ENCODE measurements at places on chromosomes 4 and X.

- DNase-seq, result no peak
These were observed 10.1 kb upstream of the ERAS start for GRCh38 chrX:48816014-48816810.

GRCh38 chr4:132504438-132504837 is 644.7 kb upstream of the PCDH10 start:
- DNase-seq, result no peak

DNA sequence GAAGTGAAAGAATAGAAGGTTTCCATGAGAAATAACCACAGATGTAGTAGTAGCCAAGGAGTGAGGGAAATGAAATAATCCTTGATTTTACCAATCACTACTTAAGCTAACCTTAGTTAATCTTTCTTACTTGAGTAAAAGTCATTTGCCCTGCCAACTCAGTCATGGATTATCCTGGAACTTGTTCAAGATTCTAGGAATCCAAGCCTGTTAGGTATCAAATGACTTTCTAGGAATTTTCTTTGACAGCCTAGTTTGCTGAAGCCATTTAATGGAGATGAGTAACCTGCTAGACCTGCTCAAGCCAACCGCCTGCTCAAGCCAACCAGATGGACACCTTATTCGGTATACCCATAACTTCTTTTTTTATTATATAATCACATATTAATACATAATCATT is 180.5 kb downstream of the KLHL13 start:
- DNase-seq, result no peak

DNA sequence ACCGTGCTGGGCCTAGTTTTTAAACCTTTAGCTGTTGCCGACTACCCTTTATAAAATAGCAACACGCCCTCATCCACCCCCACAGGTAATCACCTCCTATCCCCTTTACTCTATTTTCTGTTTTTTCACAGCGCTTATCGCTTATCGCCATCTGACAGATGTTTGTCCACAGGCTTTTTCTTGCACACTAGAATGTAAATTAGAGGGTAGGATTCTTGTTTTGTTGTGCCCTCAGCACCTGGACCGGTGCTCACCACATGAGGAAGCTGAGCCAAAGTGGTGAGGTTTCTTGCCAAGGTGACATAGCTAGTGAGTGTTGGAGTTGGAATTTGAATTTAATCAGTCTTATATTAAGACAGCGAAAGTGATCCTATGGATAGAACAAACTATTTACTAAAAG is 2.9 kb upstream of the RBBP7 start:
- no peak for DNase-seq

DNA sequence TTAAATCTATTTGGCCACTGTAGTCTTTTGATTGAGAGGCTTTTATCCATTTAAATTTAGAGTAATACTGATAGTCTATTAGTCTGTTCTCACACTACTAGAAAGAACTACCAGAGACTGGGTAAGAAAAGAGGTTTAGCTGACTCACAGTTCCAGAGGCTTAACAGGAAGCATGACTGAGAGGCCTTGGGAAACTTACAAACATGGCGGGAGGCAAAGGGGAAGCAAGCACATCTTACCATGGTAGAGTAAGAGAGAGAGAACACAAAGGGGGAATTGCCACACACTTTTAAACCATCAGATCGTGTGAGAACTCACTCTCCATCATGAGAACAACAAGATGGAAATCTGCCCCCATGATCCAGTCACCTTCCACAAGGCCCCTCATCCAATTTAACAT is 410.9 kb downstream of the PDGFC start:
- peak; percentile 85 for DNase-seq

GRCh38 chr4:72977936-72978485 is 91.5 kb downstream of the COX18 start:
- peak; percentile 4 for DNase-seq

DNA sequence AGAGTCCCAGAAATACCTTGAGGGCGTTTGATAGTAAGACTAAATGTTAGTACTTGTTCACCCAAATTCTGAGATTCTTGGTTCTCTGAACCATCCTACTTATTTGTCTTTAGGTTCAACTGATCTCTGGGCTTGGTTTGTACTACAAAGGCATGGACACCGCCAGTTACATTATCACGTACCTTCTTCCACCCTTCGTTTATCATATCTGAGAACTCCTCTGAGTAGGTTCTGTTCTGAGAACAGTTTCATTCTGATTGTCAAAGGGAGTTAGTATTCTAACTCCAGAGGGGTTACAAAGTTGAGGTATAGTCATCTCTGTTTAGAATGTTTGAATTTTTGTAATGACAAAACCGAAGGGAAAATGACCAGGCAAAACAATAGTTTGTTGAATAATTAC is 19.3 kb downstream of the ZFX start:
- DNase-seq, result no peak

- DNase-seq, result no peak
These were observed 1.3 kb upstream of the TIGD2 start for GRCh38 chr4:89109841-89110540.

DNA sequence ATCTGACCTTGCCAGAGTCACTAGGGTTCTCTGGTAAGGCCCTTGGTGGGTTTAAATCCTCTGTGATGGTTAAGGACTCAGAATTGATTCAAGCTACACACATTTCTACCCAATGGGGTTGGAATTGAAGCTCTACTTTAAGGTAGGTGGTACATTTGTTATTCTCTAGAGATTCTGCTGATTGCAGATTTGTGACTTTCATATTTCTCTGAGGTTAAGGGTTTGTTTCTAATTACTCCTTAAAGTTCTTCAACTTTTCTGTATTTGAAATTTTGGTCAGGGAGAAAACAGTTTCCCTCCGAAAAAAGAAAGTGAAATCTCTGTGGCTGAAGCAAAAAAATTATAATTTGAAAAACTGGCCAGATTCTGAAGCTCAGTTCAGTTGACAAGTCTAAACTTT is 25.8 kb upstream of the USP46 start:
- no peak for DNase-seq

DNA sequence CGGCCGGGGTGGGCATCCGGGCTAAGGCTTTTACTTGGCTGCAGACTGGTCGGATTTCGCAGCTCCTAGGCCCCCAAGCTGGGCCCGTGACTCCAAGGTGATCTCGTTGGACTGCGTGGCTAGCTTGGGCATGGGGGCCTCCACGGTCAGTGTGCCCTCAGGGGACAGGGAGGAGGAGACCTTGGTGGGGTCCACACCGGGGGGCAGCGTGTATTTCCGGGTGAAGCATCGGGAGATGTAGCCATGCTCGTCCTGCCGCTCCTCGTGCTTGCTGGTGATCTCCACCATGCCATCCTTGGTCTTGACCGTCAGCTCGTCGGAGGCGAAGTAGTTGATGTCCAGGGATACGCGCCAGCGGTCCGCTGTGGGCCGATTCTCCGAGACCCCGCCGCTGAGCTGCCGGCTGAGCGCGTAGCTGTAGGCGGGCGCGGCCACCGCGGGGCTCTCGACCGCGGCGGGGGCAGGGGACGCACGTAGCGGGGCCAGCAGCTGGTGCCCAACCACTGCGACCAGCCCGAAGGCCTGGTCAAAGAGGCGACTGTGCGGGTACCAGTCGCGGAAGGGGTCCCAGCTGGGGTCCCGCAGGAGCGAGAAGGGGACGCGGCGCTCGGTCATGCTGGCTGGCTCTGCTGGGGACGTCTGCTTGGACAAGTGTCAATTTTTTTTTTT is 881 bp upstream of the CACNA1F start:
- no peak for DNase-seq

GRCh38 chrX:13208281-13208935 is 111.4 kb downstream of the ATXN3L start:
- DNase-seq, result no peak

- DNase-seq, result no peak
These were observed 170.4 kb downstream of the SHROOM4 start for GRCh38 chrX:50643525-50644137.

DNA sequence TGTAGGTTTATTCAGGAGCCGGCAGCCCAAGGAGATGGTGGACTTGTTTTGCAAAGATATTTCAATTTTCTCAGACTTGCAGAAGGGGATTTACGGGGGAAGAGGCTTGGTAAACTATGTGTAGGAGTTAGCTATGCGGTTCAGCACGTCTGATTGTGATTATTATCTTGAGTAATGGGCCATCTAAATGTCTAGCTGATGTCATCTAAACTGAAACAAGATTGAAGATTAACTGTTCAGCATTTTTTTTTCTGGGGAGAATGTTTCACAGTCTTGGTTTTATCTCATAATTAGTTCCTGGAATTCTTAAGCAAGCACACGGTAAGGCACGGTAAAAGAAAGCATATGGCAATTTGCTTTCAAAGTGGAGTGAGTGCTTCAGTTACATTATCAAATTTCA is 207.3 kb upstream of the CXorf51B start:
- no peak for DNase-seq

DNA sequence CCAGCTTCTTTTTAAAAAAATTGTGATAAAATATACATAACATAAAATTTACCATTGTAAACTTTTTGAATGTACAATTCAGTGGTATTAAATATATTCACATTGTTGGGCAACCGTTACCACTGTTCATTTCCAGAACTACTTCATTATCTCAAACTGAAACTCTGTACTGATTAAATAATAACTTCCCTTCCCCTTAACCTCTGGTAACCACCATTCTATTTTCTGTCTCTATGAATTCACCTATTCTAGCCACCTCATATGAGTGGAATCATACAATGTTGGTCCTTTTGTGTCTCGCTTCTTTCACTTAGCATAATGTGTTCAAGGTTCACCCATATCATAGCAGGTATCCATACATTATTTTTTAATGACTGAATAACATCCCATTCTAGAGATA is 8.3 kb downstream of the GPR50 start:
- DNase-seq, result no peak

DNA sequence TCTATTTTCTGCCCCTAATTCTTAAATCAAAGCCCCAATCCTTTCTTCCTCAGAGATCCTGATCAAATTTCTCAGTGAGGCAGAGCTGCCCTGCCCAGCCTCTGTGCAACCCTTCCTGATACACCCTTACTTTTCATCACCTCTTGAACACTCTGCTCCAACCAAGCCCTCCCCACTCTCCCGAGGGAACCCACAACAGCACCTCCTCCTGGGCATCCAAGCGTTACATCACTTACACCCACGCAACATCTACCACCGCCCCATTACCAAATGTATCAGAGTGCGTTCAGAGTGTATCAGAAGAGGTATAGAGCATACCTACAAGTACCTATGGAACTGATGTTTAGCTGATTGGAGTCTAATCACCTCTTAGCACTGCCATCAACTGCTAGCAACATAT is 186.5 kb downstream of the RAP1GDS1 start:
- DNase-seq, result no peak

GRCh38 chr4:69589884-69590283 is 49.6 kb downstream of the UGT2A2 start:
- DNase-seq, result no peak

DNA sequence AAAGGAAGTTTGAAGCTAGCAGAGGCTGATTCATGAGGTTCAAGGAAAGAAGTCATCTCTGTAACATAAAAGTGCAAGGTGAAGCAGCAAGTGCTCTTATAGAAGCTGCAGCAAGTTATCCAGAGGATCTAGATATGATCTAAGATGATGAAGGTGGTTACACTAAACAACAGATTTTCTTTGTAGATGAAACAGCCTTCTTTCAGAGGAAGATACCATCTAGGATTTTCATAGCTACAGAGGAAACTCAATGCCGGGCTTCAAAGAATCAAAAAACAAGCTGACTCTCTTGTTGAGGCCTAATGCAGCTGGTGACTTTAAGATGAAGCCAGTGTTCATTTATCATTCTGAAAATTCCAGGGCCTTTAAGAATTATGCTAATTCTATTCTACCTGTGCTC is 28.8 kb downstream of the NR0B1 start:
- DNase-seq, result no peak

DNA sequence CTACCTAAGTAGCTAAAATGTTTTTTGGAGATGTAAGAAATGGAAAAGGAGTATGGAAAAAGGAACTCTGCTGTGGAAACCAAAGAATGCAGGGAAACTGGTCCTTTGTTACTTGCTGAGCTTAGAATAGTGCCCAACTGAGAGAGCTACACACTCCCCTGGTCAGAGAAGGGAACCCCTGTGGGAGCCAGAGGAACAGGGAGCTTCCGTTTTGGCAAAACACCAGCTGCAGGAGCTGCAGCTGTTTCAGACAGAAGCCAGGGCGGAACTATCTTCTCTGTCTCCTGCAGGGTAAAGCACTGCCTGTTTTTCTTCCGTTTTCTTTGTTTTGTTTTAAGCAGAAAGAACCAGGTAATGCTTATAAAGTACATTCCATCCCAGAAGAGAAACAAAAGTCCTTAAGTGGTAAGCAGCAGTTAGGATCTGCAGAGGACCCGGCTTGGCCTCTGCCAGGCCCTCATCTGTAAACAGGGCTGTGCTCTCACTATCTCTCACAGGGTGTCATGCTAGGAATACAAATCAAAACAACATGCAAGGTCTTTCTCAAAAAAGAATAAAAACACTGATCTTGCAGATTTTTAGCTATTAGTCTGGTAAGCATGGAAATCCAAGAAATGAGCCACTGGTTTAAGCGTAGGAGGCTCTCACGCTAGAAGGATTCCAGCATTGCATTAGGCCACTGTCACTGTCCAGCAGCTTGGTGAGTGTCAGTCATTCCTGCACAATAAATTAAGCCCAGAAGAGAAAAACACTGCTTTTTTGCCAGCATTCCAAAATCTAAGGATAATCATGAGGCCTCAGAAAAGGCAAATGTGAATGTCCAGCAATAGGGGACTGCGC is 76.1 kb downstream of the CHST7 start:
- DNase-seq, result peak; percentile 69

GRCh38 chr4:6134612-6135220 is 65.6 kb downstream of the JAKMIP1 start:
- no peak for DNase-seq

DNA sequence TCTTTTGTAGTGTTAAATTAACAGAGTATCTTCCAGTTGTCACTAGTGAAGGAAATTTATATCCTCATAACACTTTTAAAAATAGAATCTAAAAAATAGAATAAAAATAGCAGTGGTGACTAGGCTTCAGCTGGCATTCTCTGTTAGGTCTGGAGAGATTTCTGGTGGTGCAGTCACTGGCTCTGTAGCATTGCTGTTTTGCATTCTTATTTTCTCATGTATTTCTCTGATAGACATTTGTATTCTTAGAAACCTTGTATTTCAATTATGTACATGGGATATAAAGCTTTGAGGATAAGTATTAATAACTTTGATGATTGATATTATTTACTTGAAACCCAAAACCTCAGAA is 87.6 kb downstream of the TMEM131L start:
- DNase-seq, result no peak

DNA sequence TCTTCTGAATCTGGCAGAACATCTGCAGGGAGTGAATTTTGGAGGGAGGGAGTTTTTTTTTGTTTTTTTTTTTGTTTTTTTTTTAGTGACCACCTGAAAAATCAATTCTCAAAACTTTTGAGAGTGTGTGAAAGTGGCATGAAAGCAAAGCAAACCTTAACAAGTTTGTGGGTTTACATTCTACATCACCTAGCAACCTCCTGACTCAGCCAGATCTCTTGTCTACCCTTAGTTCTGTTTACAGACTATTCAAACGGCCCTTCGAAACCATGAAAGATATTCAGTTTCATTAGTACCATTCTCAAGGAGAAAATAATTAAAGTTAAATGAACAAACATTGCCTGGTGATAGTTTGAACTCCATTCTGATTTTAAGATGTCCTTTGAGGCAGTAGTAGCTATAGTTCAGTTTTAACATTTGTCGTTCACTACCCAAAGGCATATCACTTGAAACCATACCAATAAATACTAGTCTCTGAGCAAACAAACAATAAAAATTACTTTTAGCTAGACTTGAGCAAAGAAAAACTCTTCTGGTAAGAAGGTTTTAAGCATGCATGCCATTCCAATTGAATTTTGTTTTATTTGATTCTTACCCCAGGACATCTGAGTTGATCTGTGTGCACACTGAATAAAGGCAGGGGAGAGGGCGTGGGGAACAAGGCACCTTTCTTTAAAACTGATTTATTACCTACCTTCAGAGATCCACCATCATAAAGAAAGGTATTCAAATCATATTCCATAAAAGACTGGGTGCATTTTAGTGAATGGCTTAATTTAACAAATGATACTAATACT is 137.7 kb downstream of the ARX start:
- DNase-seq, result no peak

Measured in MV-4-11 (cell line).